ENCODE measurements at places on chromosomes 1 and 21.

- no peak for DNase-seq
Observed at GRCh38 chr1:96771847-96772246, 50.3 kb downstream of the PTBP2 start.

DNA sequence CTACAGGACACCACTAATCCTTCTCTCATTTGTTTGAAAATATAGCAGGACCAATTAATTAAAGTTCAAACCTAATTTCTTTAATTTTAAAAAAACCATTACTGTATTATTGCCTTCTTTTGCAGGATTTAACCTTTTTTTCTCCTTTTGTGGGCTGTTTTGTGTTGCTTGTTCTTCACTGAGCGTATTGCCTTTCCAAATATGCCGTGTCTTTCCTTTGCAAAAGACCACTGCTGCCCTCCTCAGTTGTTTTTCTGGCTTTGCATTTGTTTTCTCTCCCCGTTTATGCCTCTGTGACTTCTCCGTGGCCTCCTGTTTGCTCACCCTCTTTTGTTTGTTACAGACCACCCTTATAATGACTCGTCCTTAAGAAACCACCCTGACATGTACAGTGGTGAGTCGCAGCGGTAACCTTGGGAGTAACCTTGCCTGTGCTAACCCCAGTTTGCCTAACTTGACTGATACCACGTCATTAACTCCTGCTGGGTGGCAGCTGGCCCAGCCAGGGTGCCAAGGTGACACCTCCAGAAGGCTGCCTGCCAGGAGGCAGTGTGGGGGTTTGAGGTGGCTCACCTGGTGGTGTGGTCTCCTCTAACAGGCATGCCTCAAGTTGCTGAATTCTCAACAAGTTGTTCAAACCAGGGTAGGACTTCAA lies 81.1 kb upstream of the CNTN2 start:
- no peak for DNase-seq

GRCh38 chr1:57963581-57963980 lies 539.7 kb upstream of the DAB1 start:
- DNase-seq = no peak

GRCh38 chr1:28378906-28379305 lies 9.4 kb downstream of the PHACTR4 start:
- DNase-seq = no peak

DNA sequence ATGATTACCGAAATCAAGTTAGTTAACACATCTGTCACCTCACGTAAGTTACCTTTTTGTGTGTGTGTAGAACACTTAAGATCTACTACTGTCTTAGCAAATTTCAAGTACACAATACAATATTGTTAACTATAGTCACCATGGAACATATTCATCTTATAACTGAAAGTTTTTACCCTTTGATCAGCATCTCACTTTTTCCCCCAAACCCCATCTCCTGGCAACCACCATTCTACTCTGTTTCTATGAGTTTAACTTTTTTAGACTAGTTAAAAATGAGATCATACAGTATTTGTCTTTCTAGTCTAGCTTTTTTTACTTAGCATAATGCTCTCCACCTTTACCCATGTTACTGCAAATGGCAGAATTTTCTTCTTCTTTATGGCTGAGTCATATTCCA lies 124.7 kb downstream of the RABGAP1L start:
- DNase-seq = no peak

GRCh38 chr1:207004931-207005830 lies 27.4 kb downstream of the C1orf116 start:
- DNase-seq = peak; percentile 21
